ENCODE measurements at places on chromosomes 6 and 20.
A peak's percentile ranks its signal among the peaks of the same experiment; 100 is the strongest.

- DNase-seq, result no peak
These were observed 483.1 kb upstream of the JAG1 start for GRCh38 chr20:11156922-11157321.

DNA sequence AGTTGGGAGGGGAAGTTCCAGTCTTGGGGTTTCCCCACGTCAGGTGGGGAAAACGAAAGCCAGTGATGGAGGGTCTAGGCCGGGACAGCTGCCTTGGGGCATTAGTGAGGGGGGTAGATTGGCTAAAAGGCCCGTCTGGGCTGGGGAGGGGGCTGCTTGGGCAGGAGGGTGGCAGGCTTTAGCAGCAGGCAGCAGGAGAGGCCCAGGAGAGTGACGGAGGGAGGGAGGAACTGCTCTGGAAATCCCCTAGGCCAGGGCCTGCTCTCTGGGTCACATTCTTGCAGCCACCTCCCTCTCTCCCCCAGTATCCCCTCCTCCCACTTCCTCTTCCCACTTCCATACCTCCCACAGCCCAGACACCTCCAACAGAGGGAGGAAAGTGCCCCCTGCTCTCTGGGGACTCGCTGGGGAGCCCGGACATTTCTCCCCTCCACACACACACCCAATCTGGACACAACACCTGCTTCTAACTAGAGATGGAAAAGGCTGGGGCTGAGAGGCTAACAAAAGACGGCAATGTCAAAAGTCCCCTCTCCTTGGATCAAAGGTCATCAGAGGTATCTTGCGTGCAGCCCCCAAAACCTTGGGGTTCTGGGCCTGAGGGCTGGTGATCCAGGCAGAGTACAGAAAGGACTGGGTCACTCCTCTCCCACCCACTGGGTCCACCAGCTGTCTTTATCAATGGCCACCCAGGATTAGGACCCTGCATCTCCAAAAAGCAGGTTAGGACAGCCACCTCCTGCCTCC is 1.8 kb downstream of the NFKBIE start:
- DNase-seq, result no peak

- DNase-seq, result no peak
These were observed 62.7 kb downstream of the FOXC1 start for GRCh38 chr6:1672379-1672778.

DNA sequence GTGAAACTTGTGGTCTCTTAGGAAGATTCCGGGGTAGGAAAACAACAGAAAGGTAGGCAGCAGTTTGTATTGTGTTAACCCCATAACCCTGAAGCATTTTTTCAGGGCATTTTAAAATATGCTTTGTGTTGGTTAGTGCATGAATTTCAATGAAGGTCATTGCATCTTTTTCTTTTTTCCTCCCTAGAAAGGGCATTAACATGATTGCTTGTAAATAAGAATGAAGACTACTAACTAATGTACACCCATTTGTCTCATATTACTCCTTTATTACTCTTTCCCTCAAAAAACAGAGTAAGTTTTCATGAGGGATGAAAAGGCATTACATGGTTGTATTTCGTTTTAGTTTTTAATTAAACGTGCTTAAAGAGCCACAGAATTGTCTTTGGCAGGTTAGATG is 141.4 kb downstream of the OGFRL1 start:
- no peak for DNase-seq

DNA sequence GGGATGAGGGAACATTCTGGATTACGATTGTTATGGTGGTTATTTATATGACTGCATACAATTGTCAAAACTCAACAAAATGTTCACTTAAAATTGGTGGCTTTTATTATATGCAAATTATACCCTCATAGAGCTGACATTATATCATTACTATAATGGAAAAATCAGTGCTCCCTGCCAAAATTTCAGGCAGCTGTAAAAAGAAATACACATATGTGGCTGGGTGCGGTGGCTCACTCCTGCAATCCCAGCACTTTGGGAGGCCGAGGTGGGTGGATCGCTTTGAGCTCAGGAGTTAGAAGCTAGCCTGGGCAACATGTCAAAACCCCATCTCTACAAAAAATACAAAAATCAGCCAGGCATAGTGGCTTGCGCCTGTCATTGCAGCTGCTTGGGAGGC is 75.8 kb upstream of the SULF2 start:
- no peak for DNase-seq

DNA sequence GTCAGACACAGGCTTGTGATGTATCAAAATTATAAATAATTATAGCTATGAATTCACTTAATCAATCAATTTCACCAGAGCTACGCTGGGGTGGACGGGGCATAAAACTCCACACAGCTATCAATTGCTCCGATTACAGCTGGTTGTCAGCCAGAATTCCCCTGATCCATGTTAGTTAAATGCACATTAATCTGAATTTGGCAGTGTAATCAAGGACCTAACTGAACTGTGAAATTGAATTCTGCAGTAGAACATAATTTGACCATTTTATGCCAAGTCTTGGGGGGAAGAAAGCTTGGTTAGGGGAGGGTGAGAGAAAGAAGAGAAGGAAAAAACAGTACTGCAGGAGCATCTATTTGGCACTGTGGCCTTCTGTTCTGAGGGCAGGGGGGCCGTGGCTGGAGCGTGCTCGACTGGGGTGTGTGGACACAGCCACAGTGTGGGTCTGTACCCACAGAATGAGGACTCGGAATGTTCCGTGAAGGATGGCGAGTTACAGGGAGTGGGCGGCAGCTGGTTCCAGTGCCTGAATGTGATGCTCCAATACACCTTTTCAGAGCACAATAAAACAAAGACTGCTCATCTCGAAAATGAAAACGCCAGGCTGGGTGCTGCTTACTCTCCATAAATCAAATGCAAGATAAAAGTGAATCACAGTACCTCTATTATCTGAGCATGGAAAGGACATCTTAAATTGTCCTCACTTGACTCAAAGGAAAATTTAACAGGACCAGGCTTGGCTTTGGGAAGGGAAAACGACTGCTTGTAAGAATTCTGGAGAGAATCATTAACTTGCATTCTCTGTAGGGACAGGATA is 59.2 kb downstream of the LAMP5 start:
- DNase-seq, result no peak

- DNase-seq, result no peak
These were observed 5.1 kb downstream of the MTRES1 start for GRCh38 chr6:107033126-107033525.

DNA sequence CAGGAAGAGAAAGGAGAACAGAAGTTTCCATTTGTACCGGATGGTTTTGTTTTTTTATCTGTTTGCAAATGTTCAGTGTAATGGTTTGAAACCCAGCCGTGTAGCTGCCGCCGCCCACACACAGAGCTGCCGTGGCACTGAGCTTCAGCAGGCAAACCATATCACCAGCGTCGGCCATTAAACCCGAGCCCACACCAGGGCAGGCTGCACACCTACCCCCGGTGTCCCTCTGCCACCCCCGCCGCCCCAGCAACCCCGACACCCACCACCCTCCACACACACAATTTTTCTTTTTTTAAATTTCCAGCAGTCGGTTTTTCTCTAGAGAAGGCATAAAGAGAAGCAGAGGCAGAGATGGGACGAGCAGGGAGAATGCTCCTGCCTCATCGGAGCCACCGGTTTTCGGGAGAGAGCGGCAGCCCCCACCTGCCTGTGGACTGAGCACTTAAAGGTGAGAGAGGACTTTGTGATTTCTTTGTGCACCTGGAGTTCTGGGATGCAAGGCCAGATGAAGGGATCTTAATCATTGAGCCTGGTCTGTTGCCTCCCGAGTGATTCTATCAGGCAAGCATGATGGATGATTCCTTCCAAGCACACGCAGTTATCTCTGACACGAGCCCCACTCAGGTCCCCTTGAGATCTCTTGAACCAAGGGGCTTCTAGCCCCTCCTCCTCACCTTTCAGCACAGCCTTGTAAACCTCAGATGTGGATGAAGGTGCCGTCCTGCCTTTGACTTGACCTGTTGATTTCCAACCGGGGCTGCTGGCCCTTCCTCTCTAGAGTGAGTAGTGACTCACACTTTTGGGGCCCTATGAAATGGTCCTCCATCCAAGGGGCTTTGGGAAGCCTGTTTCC is 17.5 kb upstream of the ZNF831 start:
- DNase-seq, result peak; percentile 77

GRCh38 chr6:110509617-110510241 is 33.3 kb upstream of the SLC22A16 start:
- no peak for DNase-seq

DNA sequence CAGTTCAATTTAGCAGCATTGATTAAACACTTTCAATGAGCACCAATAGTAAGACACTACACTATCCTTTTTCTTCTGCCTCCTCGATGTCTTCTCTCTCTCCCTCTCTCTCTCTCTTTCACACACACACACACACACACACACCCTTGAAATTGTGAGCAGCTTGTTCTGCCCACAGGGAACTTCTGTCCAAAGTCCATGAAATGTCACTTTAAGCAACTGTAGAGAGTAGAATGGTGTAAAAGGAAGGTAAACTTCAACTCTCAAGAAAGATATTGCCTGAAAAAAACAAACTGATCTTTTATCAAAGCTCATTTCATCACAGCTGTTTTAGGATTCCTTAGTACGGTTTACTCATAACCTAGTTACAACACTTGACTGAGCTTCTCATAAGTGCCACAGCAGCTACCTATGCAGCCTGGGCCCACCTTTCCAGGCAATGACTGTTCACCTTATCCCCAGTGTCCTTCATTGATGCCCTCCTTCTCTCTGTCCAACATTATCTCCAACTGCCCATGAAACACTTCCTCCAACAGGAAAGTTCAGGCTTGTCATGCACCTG is 107.0 kb downstream of the TNFRSF21 start:
- peak; percentile 9 for DNase-seq

GRCh38 chr20:63544958-63545516 is 2.5 kb downstream of the SRMS start:
- DNase-seq, result no peak

- no peak for DNase-seq
These were observed 25.1 kb downstream of the GLP1R start for GRCh38 chr6:39073471-39074355.

- no peak for DNase-seq
These were observed 218.1 kb upstream of the GJE1 start for GRCh38 chr6:141914646-141915045.

- no peak for DNase-seq
These were observed 74.3 kb upstream of the RCAN2 start for GRCh38 chr6:46565531-46565930.

DNA sequence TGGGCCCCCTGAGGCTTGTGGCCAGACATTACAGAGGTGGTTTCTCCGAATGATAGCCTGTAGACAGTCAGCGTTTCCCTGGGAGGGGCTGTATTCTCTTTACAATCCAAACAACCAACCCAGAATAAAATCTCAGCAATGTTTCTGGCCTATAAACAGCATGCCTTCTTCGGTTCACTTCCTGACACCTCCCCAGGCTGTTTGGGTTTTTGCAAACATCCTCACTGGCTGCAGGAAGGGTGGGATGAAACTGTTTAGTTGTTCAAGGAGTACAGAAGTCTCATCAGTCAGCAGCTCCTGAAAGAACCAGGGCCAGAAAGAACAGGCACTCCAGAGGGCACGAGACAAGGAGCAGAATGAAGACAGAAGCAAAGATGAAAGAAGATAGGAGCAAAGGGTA is 350.0 kb downstream of the QKI start:
- DNase-seq, result no peak

DNA sequence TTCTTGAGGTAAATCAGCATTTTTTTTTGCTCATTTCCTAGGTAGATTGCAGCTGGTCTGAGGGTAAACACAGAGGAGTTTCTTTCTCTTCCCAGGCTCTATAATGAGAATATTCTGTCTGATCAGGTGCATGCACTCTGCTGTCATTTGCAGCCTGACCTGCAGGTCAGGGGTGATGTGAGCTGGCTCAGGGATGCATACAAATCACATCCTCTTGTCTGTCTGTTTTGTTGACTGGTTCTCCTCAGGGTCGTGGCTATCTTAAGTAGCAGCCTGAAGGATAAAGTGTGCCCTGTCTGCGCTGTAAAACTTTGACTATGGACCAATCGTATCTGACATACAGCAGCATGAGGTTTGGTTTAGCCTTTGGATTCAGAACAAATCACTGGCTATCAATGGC is 183.4 kb upstream of the POU3F2 start:
- no peak for DNase-seq
